HFF-Myc (cell line): ENCODE measurements at places on chromosomes 2 and 18.

GRCh38 chr2:175396696-175397095, 215.2 kb upstream of the ATP5MC3 start:
- no peak for DNase-seq

- DNase-seq: no peak
Observed at GRCh38 chr2:170163411-170164065, 14.4 kb upstream of the MYO3B start.

- no peak for DNase-seq
Observed at GRCh38 chr2:137049518-137049917, 284.2 kb downstream of the THSD7B start.

DNA sequence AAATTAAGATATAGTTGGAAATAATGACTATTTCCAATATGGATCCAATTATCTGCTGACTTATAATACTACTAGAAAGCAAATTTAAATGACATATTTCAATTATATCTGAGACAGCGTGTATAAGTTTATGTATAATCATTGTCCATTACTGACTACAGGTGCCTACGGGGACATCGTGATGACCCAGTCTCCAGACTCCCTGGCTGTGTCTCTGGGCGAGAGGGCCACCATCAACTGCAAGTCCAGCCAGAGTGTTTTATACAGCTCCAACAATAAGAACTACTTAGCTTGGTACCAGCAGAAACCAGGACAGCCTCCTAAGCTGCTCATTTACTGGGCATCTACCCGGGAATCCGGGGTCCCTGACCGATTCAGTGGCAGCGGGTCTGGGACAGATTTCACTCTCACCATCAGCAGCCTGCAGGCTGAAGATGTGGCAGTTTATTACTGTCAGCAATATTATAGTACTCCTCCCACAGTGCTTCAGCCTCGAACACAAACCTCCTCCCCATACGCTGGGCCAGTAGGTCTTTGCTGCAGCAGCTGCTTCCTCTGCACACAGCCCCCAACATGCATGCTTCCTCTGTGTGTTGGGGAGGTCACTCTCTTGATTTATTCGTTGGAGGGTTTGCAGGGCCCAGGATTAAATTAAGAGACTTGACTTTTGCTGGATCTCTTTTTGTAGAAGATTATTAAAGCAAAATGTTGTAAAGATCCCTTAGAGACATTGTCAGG, 194.4 kb downstream of the RPIA start:
- no peak for DNase-seq

- DNase-seq: peak; percentile 83
Observed at GRCh38 chr18:75213611-75214331, 3.2 kb downstream of the TSHZ1 start.

GRCh38 chr2:30191819-30192271, 39.5 kb upstream of the LBH start:
- no peak for DNase-seq

DNA sequence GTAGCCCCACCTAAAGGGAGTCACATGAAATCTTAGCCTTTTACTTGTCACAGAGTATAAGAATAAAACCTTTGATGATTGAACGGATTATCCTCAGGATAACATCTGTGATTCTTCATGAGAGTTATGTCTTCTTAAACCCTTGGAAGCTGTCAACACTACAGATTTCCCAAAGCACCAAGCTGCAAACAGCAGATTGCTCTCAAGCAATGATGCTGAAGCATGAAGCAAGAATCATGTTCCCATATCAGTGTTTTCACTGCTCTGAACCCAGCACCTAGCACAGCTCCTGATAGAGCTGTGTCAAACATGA, 47.6 kb upstream of the CELF4 start:
- DNase-seq: no peak

- no peak for DNase-seq
Observed at GRCh38 chr2:149122516-149122915, 84.0 kb downstream of the LYPD6B start.

DNA sequence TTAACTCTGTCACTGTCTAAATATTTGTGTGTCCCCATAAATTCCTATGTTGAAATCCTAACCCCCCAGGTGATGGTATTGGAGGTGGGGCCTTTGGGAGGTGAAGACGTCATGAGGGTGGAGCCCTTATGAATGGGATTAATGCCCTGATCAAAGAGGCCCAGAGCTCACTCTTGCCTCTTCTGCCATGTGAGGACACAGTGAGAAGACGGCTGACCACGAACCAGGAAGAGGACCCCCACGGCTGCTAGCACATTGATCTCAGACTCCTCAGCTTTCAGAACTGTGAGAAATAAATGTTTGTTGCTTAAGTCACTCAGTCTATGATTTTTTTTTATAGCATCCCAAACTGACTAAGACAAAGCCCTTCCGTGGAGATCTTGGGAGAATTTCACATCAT, 71.2 kb downstream of the BCL2L11 start:
- DNase-seq: no peak

GRCh38 chr18:911025-911424, 6.4 kb downstream of the ADCYAP1 start:
- DNase-seq: no peak
